ENCODE measurements at places on chromosomes 7 and 10.
A peak's percentile ranks its signal among the peaks of the same experiment; 100 is the strongest.

- no peak for DNase-seq
Observed at GRCh38 chr10:101444058-101444898, 90.3 kb downstream of the BTRC start.

GRCh38 chr10:48194830-48195229 is 79.7 kb downstream of the FRMPD2 start:
- no peak for DNase-seq

GRCh38 chr10:6838118-6838517 is 258.0 kb upstream of the PRKCQ start:
- DNase-seq, result no peak

DNA sequence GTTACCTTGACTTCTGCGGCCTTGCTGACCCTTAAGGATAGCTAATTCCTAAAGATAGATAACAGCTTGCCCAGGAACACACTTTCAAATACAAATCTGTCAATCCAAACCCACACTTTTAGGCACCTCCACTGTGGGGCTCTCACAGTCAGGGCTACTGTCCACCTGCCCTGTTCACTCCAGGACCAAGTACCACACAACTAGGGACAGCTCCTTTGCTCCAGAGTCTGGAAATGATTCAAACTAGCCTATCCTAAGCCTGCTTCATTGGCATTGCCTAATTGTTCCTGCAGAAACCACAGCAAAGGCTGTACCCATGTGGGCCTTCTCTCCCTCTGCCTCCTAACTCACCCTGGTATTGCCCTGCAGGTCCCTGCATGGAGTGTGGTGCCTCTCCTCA is 538.9 kb upstream of the IGFBP3 start:
- DNase-seq, result no peak

GRCh38 chr7:157442456-157442855 is 105.7 kb downstream of the DNAJB6 start:
- DNase-seq, result no peak

DNA sequence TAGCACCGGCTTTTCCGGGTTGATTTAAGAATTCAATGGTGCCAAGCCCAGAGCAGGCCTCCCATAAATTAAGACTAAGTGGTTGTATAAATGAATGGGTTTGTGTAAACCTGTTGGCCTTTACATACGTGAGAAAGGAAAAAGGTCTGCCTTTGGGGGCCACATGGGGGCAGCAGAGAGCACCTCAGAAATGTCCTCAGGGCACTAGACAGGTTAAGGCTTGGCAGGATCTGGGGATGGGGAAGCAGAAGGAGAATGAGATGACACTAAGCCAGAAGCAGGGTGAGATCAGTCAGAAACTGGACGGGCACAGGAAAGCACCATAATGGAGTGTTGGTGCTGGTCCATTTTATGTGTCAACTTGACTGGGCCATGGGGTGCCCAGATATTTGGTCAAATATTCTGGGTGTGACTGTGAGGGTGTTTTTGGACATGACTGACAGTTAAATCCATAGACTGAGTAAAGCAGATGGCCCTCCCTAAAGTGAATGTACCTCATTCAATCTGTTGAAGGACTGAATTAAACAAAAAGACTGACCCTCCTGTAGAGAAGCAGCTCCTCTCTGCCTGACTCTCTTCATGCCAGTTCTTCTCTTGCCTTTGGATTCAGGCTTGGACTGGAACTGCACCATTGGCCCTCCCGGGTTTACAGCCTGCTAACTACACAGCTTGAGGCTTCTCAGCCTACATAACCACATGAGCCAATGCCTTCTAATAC is 58.9 kb downstream of the FRMPD2 start:
- DNase-seq, result peak; percentile 26

GRCh38 chr7:147400925-147401324 is 1189.6 kb upstream of the C7orf33 start:
- no peak for DNase-seq

DNA sequence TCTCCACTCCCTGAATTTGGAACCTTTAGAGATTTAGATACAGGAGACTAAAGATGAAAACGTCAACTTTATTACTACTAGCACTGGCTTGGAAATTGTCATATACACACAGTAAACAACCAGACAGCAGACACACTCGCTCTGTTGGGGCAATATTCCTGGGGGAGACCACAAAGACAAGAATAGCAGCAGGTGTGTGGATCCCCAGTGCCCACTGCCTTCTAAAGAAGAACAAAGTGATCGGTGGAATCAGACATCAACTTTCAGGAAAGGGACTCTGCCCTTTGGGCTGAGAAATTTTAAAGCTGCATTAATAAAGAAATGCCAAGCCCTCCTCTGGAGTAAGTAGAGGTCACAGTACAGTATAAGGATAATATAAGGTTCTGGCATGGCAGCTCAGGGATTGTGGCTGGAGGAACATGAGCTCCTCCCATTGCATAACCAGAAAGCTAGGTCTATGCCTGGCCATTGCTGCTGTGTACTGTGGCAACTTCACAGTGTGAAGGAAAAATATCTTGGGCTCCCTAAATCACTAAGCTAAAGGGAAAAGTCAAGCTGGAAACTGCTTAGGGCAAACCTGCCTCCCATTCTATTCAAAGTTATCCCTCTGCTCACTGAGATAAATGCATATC is 57.1 kb upstream of the ANKRD1 start:
- DNase-seq, result no peak

- no peak for DNase-seq
Observed at GRCh38 chr10:89666138-89666537, 21.1 kb upstream of the PANK1 start.

DNA sequence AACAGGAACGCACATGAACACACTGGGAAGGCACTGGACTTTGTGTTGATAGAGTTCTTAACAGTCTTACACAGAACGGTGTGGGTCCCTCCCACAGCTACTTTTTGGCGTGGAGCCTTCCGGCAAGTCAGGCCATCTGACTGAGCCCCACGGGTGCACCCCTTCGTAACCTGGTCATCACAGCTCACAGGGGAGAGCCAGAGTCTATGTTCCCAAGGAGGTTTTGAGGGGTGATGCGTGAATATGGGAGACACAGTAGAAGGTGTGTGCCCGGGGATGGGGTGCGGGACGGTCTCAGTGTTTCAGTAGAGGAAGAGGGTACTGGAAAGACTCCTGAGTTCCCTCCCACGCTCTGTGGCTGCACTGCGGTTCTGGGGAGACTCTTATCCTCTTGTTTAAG is 291.7 kb downstream of the DNAJB6 start:
- no peak for DNase-seq

All from GM18507 (cell line).